NB4 (cell line): ENCODE measurements at places on chromosomes 6 and 20.

DNA sequence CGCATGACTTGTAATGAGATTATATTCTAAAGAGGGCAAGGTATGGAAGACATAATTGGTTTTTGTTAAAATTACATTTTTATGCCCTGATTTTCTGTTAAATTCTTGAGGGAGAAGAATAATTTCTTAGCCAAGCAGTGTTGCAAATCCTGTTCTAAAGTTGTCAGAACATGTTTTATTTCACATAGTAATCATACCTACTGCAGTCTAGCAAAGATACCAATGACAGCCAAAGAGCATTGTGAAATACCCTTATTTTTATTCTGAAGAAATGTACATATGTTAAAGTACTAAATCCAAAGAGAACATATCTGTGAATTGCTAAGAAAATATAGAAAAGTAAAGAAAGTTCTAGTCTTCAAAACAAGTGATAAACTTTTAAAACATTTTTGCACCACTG, 39.6 kb upstream of the SMIM8 start:
- DNase-seq: no peak

GRCh38 chr6:104212977-104213668, 646.6 kb downstream of the HACE1 start:
- no peak for DNase-seq

- DNase-seq: peak; percentile 34
Observed at GRCh38 chr20:46087161-46087560, 2.6 kb downstream of the NCOA5 start.

DNA sequence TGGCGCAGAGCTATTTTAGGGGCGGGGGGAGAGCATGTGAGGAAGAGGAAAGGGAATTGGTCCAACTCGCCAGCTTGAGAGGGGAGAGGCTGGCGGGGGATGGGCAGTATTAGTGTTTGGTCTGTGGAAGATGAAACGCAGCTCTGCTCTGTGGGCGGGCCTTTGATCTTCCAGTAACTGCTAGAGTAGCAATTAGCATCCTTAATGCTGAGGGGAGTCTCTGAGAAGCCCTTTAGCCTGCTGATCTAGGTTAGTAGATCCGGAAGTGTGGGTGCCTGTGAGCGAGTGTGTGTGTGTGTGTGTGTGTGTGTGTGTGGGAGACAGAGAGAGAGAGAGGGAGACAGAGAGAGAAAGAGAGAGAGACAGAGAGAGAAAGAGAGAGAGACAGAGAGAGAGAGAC, 117.2 kb upstream of the BACH2 start:
- no peak for DNase-seq

- DNase-seq: no peak
Observed at GRCh38 chr20:61595216-61595615, 343.2 kb downstream of the CDH4 start.

DNA sequence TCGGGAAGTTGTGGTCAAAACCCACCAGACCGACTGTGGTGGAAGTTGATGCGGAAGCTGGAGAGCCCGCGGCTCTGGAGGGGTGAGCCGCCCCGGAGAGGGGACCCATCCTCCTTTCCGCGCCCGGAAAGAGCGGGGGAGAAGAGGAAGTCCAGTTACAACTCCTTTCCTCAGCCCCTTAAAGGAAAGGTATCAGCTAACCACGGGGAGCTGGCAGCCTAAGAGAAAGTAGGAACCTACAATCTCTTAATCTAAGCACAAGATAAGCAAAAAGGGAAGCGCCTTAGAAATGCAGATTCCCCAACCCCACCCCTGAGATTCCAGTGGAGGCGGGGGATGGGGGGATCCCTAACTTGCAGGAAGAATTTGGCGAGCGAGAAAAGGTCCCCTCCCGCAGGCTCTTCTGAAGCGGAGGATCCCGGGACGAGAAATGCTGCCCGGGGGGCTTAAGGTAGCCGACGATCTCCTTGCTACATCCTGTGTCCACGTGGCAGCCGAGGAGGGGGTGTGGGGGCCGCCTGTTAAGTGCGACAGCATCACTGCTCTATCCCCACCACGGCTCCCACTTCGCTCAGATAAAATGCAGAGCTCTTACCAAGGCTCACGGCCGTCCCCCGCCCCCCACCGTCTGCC, 87.5 kb downstream of the ZFP64 start:
- DNase-seq: peak; percentile 90

DNA sequence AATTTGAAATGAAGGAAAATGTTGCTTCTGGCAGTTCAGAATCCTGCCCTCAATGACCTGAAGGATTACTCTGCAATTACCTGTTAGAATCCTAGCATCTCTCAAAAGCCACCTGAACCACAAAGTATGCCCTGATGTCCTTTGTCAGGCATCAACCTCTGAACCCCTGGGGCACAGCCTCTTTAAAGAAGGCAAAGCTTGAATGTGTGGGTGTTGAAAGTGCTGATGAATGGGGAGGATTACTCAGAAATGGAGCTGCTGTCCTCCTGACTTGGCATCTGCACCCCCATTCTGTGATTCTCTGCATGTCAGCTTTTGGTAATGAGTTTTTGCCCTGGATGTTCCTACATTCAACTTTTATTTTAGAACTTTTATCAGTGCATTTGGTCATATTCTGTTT, 179.2 kb downstream of the PKHD1 start:
- no peak for DNase-seq

DNA sequence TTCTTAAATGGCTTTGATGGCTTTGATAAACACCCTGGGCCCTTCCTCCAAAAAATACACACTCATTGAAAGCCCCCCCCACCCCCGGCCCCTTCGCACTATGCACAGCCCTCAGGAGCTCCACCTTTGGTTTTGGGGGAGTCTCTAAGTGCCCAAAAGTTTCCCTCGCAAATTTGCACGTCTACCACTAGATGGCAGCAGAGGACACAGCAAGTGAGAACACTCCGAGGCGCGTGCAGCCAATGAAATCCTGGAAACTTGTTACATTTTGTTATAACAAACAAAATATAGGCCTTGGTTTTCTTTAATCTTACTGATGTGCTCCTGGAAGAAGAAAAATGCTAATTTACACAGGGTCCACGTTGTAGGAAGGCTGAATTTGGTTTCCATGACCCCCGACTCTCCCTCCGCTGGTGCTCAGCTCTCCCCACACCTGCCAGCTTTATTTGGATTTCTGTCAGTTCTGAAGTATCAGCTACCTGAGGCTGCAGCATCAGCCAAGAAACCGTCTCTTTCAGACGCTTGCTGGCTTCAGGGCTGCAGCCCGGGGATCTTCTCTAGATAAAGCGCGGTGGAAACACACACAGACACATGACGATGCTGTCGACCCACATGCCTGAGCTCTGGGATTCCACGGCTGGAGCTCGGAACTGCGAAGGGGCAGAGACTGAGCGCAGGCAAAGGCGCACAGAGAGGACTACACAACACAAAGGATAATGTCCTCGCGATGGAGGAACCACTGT, 148.3 kb upstream of the RPS6KA2 start:
- DNase-seq: peak; percentile 85

DNA sequence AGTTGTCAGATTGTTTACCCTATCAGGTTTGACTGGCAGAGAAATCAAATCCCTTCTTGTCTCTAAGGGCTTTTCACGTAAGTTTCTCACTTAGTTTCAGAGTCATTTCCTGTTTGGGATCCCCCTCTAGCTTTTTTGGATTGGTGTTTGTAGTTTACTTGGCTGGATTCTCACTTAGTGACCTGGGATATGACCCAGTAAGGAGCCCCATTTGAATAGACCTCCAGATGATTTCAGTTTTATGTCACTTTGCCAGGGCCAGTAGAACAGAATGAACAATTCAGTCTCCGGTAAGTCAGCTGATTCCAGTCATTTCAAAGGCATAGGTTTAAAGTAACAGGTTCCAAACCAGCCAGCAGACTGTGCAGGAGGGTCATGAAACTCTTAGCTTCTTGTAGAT, 8.2 kb downstream of the FAM135A start:
- DNase-seq: no peak

DNA sequence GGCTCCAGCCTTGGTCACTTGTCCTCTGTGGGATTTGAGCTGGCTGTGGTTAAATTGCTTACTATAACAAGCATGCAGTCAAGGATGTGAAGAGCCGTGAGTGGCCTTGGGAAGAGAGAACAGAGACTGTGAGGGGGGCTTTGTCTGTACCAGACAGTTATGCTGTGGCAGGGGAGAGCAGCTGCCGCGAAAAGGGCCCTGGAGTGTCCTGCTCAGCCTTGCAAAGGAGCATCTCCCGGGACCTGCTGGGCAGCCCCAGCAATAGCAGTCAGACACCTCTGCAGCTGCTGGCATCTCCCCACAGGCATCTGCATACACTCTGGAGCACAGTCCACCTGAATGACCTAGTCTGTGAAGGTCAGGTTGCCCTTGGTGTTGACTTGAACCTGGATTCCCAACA, 6.3 kb downstream of the EBF4 start:
- DNase-seq: no peak

DNA sequence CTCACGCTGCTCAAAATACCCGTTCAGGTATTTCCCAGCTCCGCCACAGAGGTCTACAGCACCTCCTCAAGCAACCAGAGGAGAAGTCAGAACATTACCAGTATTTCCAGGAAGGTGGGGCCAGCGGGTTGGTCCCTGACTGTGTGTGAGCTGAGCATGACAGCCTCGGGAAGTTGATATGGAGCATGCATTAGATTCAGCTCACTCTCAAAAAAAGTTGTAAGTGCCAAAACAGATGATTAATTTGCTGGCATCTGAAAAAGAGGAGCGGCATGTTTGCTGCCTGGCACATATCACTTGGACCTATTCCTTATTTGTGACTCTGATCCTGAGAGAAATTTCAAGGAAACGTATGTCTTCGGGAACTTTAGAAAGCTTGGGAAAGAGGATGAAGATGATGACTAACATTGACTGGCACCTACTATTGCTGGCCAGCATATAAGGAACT, 32.3 kb downstream of the ELOVL2 start:
- no peak for DNase-seq

GRCh38 chr6:37129566-37129965, 40.4 kb upstream of the PIM1 start:
- no peak for DNase-seq

DNA sequence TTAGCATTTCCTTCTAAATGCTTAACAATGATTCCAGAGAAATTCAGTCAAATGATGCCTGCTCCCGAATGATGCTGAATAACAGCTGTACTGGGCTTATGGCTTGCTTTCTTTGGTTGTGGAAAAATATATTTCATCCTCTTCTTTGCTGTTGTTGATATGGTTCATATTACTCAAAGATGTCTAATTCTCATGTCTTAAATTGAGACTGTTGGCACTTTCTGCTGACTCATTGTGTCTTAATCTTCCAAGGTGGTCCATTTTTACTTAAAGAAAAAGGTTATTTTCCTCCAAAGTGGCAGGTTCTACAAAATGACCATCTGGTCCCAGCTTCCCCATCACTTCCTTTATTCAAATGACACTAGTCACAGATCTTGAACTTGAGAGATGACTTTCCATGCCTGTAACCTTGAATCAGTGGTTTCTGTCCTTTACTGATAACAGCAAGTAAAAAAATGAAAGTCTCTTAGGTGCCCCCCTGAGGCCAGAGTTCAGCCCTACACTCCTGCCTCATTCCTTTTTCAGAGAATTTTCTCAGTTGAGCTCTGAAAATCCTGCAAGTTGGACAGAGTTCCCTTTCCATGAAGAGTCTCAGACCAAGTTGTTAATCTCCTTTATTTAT, 6.9 kb downstream of the SNAP25 start:
- DNase-seq: peak; percentile 45
